ELR (cell line): ENCODE measurements at places on chromosomes 4 and X.

DNA sequence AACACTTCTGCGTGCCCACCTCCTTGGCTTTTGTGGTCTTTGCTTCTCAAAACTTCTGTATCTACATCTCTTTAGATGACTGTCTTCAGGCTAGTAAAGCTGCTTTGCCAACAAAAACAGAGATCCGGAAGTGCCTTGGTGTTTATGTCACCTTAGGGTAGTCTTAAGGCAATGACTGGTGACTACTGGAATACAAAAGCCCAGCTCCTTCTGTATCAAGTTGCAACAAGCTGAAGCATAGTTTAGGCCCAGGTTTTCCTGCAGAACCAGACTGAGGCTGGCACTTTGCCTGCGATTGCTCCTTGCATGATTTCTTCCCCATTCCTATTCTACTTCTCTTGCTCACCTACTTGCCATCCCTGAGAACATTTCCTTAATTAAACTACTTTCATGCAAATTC lies 333.8 kb downstream of the DMD start:
- DNase-seq = no peak

DNA sequence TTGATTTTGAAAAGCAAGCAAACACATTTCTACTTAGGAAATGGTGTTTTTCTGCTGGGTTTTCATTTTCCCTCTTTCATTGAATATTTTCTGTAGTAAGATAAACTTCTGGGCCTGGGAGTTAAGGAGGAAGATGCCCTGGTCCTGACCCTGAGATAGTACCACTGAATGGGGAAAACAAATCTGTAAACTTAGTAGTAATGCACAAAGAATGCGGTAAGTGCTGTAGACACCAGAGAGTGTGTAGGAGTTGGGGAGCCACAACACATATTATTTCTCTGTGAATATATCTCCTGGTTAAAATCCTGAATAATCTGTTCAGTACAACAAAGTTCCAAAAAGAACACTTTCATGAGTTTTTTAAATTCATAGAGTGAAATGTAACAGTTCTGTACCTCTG lies 178.3 kb downstream of the MAPK10 start:
- peak; percentile 35 for DNase-seq

DNA sequence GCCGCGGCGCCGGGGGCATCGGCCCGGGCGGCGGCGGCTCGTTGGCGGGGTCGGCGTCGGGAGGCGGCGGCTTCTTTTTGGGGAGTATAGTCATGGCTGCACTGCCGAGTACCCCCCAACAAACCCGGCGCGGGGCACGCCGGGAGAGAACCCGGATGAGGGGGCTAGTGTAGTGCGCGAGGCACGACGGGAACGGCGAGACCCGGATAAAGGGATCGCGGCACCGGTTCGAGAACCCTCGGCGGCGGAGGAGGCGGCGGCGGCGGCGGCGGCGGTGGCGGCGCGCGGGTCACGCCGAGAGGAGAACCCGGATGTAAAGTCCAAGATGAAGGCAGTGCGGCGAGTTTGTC lies at the start of gene OTUD5:
OTUD5 (minus strand) TSS at position 131 of the 350 bp plus-strand sequence; CDS start at position 94, 37 bp downstream.
- peak; percentile 74 for DNase-seq

DNA sequence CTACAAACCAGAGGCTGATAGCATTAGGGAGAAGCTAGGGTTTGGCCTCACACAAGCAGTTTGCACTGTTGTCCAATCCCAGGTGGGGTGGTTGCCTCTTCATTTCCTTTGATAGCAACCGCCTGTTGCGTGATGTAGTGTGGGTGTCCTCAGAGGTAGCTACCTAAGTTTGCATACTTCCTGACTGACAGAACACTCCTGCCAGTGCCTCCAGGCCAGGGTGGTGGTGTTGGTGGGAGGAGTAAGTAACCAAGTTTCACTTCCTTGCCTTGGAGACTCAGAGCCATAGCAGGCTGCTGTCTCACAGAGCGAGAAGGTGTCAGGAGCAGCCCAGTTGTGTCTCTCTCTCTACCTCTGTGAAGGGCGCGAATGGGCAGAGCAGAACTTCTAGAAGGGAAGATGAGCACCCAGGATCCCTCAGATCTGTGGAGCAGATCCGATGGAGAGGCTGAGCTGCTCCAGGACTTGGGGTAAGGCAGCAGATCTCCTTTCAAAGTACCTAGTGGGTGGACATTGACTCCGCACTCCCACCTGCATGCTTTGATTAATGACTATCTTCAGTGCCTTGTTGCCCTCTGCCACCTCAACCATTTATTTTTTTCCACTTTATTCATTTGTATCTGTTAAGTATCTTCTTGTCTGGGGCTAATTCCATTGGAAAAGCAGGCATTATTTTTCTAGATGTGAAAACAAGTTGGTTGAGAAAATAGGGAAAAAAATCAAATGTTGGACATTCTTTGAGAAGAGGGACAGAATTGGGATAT lies at the start of gene DAPP1:
DAPP1 (plus strand) TSS at position 283 of the 764 bp plus-strand sequence; CDS start at position 370, 87 bp downstream.
- peak; percentile 5 for DNase-seq

DNA sequence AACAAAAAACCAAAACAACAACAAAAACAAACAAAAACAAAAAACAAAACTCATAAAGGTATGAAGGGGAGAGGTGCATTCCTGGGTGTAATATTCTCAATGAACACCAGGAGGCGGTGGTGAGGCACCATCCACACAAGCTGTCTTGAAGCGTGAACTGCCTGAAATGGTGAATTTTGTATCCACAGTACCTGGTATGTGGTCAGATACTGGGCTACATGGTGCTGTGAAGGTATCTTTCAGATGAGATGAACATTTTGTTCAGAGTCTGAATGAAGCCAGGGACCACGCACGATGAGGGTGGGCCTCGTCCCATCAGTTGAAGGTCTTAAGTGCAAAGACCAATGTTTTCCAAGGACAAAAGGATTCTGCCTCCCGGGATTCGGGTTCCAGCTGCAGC lies 58.5 kb downstream of the ASMT start:
- DNase-seq = peak; percentile 23

GRCh38 chrX:125709532-125709931 lies 389.9 kb downstream of the TEX13C start:
- DNase-seq = no peak

DNA sequence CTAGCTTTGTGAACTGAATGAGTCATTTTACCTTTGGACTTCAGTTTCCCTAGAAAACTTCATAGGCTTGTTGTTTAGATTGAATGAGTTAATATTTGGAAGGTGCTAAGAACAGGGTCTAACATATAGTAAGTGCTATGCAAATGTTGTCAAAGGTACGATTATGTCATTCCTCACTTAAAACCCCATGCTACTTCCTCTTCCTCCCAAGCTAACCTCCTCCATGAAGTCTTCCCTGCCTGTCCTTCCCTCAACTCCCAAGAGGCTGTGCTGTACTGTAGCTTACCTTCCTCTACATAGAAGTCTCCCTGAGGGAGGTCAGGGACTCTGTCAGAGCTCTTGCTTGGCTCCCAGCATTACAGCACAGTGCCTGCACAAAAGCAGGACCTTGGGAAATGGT lies 103.4 kb upstream of the PJA1 start:
- DNase-seq = no peak

DNA sequence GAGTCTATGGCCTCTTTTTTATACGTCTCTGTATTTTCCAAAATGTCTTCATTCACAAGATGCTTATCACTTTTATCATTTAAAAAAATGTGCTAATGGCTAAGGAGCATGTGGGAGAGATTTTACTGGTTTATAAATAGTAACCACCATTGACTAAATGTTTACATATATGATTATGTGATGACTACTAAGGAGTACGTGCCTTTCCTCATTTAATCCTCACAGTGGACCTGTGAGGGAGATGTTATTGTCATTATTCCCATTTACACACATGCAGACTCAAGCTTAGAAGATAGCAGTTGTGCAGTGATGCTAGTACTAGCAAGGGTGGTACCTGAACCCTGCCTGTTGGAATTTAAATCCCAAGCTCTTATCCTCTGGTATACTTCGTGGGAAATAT lies 2.4 kb downstream of the SRD5A3 start:
- DNase-seq = peak; percentile 46

DNA sequence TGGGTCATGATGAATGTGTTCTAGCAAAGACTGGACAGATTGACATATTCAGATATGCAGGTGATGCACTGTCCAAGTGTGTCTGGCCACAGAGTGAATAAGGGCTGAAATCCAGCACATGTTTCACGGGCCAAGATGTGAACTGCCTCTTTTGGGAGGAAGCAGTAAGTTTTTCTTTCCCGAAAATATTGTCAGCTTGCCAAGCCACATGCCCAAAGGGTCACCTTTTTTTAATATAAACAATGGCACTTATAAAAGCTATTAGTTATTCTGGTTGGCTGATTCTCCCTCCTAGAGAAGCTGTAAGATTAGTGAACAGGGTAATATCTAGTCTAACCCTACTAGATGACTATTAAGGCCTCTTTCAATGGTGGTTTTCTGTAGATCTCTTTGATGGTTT lies 1.5 kb upstream of the EDNRA start:
- DNase-seq = no peak

- peak; percentile 9 for DNase-seq
Observed at GRCh38 chrX:39242187-39242586, 440.9 kb downstream of the MID1IP1 start.
